ENCODE measurements at places on chromosomes 6 and 20. TPM values are rescaled to one million over a fixed set of nuclear protein-coding genes. Genes with fewer than 3 reads are reported as not detected.

DDO gene
- 0.79 TPM for polyA plus RNA-seq

RUNX2 gene
- polyA plus RNA-seq = 1.8 TPM

PI3 gene
- 28.0 TPM for polyA plus RNA-seq

FLRT3 gene
- polyA plus RNA-seq = 40.8 TPM

ETV7 gene
- 3.7 TPM for polyA plus RNA-seq

FAXC gene
- polyA plus RNA-seq = 4.0 TPM

LY6G6F gene
- not detected for polyA plus RNA-seq

ZNF165 gene
- 5.2 TPM for polyA plus RNA-seq

SIRPD gene
- polyA plus RNA-seq = 0.75 TPM

ULBP1 gene
- 1.9 TPM for polyA plus RNA-seq
